Suprapubic skin (tissue), 4 donors: ENCODE measurements at places on chromosomes 16 and 17.

DNA sequence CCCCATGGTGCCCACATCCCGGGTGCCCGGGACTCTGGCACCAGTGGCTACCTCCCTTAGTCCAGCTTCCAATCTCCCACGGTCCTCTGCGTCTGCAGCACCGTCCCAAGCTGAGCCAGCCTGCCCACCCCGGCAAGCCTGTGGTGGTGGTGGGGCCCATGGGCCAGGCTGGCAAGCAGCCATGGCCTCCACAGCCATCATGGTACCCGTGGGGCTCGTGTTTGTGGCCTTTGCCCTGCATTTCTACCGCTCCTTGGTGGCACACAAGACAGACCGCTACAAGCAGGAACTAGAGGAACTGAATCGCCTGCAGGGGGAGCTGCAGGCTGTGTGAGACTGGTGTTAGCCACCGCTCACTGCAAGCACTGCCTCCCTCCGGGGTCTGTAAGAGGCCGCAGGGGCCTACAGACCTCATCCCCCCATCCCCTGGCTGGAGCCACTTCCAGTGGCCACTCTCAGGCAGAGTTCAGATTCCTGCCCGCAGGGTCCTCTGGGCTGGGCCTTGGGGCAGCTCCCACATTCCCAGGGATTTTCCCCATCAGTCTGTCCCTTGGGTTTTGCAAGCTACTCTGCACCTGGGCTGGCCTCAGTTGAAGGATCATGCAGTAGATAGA, 3.9 kb upstream of the SETD1A start:
- no peak overlapping the region for H3K27ac ChIP-seq
- DNase-seq, result peak; percentile 76
- no peaks in the 10 kb centered on the region for H3K36me3 ChIP-seq
- H3K27me3 ChIP-seq, result no peaks in the 10 kb centered on the region
- H3K4me3 ChIP-seq, result no peak overlapping the region
- H3K4me1 ChIP-seq, result peaks cover 55% of the 10 kb centered on the region

- no peak overlapping the region for H3K27ac ChIP-seq
- H3K4me3 ChIP-seq, result no peak overlapping the region
- H3K4me1 ChIP-seq, result no peaks in the 10 kb centered on the region
- H3K36me3 ChIP-seq, result no peaks in the 10 kb centered on the region
- H3K27me3 ChIP-seq, result no peaks in the 10 kb centered on the region
- no peak for DNase-seq
Observed at GRCh38 chr17:71068408-71068750, 899.0 kb downstream of the KCNJ2 start.

DNA sequence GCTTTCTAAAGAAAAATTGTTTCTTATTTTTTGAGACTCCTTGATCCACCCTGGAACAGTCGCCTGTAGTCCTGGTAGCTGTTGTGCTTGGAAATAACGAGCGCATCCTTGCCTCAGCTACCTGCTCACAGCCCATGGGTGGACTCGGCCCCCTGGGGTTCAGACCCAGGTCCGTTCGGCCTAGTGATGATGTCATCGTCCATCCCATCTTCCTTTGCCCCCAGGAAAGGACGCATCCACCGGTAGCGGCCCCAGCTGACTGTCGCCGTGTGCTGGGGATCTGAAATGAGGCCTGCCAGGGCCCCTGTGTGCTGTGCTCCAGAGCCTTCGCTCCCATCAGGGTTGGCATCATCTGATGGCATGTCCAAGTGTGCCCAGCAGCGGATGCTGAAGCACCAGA, 12.0 kb upstream of the CACNG1 start:
- H3K36me3 ChIP-seq, result no peaks in the 10 kb centered on the region
- H3K4me1 ChIP-seq, result no peaks in the 10 kb centered on the region
- H3K27me3 ChIP-seq, result no peaks in the 10 kb centered on the region
- no peak overlapping the region for H3K27ac ChIP-seq
- no peak for DNase-seq
- H3K4me3 ChIP-seq, result no peak overlapping the region

DNA sequence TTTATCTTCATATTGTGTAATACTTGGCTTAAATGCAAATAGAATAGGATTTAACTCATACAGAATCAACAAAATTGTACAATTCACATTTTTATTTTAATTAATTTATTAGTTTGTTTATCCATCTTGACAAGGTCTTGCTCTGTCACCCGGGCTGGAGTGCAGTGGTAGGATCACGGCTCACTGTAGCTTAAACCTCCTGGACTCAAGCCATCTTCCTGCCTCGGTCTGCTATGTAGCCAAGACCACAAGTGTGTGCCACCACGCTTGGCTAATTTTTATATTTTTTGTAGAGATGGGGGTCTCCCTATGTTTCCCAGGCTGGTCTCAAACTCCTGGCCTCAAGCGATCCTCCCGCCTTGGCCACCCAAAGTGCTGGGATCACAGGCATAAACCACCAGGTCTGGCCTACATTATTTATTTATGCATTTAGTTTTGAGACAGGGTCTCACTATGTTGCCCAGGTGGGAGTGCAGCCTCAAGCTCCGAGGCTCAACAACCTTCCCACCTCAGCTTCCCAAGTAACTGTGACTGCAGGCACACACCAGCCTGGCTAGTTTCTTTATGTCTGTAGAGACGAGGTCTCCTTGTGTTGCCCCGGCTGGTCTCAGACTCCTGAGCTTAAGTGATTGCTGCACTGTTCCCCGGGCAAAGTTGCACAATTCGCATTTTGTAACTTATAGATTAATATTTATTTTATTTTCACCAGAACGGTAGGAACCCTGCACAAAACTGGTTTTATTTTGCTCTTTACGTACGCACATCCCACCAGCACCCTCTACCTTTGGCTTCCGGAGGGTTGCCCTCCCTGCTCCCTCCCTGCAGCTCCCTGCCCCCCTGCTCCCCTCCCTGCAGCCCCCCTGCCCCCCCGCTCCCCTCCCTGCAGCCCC, 4.9 kb downstream of the DPEP1 start:
- H3K4me3 ChIP-seq, result no peak overlapping the region
- H3K4me1 ChIP-seq, result peaks cover 11% of the 10 kb centered on the region
- H3K27ac ChIP-seq, result no peak overlapping the region
- H3K27me3 ChIP-seq, result peaks cover 25% of the 10 kb centered on the region
- no peak for DNase-seq
- H3K36me3 ChIP-seq, result no peaks in the 10 kb centered on the region

GRCh38 chr16:48535831-48536613, 74.0 kb downstream of the N4BP1 start:
- DNase-seq, result no peak
- H3K4me3 ChIP-seq, result no peak overlapping the region
- no peaks in the 10 kb centered on the region for H3K27me3 ChIP-seq
- H3K36me3 ChIP-seq, result peaks cover 17% of the 10 kb centered on the region
- peak overlapping the region; percentile 84 for H3K27ac ChIP-seq

DNA sequence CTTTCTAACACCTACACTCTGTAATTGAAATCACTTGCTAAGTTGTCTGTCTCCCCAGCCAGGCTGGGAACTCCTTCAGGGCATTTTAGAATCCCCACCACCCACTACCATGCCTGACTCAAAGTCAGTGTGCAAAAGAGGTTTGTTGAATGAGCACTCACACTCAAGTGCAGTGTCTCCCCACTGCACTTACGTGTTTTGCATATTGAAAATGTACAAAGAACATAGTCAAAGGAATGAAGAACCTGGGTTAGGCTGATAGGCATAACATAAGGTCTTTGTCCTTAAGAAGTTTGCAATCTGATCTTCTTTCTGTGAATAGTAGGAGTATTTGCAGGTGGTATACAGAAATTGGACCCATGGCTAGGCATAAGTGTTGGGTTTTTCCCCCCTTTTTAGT, 33.8 kb upstream of the DDX52 start:
- no peaks in the 10 kb centered on the region for H3K36me3 ChIP-seq
- no peak overlapping the region for H3K4me3 ChIP-seq
- peaks cover 27% of the 10 kb centered on the region for H3K27me3 ChIP-seq
- no peak overlapping the region for H3K27ac ChIP-seq
- H3K4me1 ChIP-seq, result no peaks in the 10 kb centered on the region
